ENCODE measurements at places on chromosomes 13 and 19. TPM values are rescaled to one million over a fixed set of nuclear protein-coding genes. Genes with fewer than 3 reads are reported as not detected.
A peak's percentile ranks its signal among the peaks of the same experiment; 100 is the strongest.

DNA sequence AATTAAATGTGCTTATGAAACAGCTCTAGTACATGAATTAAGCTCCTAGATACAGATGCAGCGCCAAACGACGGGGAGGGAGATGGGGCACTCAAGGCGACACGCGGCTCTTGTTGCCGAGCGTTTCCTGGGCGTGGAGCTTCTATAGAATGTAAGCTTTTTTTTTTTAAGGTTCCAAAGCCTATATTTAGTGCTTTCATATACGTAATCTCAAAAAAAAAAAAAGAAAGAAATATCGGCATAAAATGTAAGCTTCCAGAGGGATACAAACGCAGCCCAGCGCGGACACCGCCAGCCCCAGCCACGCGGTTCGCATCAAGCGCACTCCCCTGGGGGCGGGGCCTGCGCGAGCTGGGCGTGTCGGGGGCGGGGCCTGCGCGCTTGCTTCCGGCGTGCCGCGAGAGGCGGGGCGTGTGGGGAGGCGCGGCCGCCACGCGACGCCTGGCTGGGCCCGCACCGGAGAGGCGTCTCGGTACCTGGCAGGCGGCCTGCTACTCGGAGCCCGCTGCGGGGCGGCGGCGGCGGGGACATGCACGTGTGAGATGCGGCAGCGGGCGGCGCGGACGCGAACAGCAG, at the start of gene URI1:
Gene URI1, plus strand, starts transcription at position 412 of the 576 bp plus-strand sequence. CDS start 309 bp downstream, outside the sequence.
- DNase-seq = peak; percentile 94

DNA sequence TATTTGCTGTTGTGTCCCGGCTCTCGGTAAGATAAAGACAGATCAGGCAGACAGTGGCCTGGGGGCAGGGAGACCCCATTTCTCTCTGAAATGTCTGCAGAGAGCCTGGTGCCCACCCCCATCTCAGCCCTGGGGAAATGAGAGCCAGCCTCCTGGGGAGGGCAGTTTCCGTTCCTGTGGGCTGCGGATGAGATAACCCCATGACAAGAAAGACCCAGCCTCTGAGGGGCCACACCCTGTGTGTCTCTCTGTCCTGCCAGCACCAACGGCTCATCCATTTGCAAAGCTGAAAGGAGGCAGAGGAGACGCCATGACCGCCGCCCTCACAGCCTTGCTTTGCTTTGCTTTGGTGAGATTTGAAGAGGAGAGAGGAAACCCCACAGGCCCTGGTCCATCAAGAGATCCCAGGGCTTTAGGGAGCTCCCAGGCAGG, 28.1 kb upstream of the KIR3DL3 start:
- no peak for DNase-seq

Gene LRG1
- 328 TPM for total RNA-seq

Gene ZNF763
- 0.25 TPM for total RNA-seq

- no peak for DNase-seq
Measured at GRCh38 chr19:29401712-29402421, 123.9 kb upstream of the VSTM2B start.

Gene OR7E24
- not detected for total RNA-seq
